ENCODE measurements at places on chromosomes 5 and 9.

DNA sequence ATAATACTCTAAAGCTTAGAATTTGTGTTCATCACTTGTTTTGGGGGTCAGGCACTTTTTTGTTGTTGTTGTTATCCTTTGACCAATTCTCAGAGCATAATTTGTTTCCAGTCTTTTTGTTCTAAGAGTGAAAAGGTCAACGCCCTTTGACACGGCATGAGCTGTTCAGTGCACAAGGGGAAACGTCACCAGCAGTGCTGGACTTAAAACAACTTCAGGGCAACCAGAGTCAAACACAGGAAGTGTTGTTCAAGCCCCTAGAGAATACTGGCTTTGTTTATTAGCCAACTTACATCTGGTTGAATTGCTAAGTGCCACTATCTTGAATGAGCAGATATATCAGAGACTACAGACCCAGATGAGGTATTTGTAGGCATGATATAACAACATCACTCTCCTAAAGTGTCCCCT is 368.9 kb downstream of the TMEM161B start:
- DNase-seq, result no peak

GRCh38 chr5:68007451-68007850 is 208.1 kb upstream of the PIK3R1 start:
- no peak for DNase-seq

DNA sequence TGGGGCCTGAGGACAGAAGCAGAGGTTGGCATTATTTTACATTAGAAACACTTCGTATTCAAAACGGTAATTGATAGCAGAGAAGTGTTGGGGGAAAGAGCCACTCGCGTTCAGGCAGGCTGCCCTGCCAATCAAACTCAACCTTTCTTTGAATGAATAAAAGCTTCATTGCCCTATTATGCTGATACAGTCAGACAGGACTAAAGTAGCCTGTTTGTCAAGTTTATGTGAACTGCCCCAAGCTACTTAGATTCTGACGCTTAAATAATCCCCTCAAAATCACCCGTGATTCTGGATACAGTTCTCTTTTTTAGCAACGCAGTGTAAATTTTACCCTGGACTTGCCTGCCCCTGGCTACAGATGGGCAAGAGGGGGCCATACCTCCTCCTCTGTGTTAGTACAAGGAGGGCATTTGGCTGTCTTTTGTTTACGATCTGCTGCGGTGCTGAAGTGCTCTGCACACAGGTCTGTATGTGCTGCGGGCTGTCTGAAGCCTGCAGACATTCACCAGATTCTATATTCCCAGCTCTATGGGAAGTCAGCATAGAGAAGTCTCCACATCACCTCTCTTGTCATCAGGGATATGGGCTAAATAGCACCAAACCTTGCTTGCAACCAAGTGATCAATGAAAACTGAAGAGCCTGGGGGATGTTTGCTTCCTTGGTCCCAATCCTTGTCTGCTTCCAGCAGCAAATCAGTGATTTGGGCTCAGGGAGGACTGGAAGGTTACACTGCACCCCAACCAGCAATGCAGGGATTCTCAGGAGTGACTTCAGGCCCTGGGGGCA is 218.4 kb downstream of the EBF1 start:
- no peak for DNase-seq

DNA sequence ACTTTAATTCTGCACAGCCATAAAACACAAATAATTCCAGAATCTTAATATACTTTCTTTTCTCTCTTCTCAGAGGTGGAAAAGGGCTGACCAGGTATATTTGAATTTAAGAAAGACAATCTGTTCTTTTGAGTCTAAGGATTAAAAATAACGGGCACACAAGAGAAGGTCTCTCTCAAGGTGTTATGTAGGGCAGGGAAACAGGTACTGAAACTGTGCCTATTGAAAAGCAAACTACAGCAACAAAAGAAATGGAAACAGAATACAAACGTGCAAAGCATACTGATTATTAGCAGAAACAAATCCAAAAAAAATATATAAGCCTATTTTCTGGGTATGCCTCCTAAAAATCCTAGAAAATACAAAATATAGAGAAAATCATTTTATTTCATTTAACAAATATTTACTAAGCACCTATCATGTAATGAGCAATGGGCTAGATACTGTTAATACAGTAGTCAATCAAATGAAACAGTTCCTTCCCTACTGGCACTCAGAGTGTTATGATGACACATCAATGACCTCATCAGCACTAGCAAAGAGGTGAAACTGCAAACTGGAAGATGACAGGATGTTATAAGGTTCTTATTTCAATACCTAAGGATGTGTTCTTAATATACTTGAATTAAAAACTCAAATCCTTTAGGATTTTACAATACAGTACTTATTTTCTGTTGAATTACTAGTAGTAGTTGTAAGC is 87.7 kb downstream of the AUH start:
- no peak for DNase-seq

- no peak for DNase-seq
Observed at GRCh38 chr9:79663300-79663699, 91.5 kb downstream of the TLE4 start.

GRCh38 chr9:4318741-4319140 is 18.9 kb upstream of the GLIS3 start:
- no peak for DNase-seq

GRCh38 chr5:10689391-10690081 is 71.5 kb downstream of the DAP start:
- DNase-seq, result peak; percentile 84

DNA sequence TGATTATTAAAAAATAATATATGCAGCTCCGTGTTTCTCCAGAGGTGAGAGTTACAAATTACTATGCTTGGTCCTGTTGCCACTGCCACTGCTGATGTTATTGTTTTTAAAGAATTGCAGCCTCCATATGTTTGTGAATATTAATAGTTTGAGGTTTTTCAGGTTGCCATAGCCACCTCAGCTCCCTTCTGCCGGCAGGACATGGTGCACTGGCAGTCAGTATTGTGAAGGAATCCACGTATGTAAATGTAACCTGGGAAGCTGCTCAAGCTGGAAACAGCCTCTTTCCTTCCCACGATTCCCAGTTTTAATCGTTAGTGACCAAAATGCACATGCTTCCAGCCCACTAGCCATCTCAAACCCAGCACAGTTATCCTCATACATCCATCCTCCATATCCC is 184.4 kb upstream of the CCNG1 start:
- no peak for DNase-seq

- DNase-seq, result no peak
Observed at GRCh38 chr9:130746434-130747212, 53.0 kb downstream of the EXOSC2 start.

GRCh38 chr9:31071606-31072286 is 1312.7 kb upstream of the ACO1 start:
- DNase-seq, result no peak

DNA sequence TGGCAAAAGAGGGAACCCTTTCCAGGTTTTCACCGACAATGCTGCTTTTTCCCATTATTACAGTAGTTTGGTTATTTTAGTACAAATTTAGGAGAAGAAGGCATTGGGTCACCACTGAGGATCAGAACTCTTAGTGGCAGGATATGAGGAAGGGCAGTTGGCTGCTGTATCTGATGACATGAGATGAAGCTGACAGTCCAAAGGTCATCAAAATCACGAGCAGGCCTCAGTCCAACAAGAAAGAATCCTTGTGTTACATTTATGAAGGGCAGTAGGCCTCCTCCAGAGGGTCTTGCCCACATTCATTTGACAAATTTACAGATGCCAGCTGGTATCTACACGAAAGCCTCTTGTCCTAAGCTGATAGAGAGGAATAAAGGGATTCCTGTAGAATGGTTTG is 49.5 kb upstream of the COL15A1 start:
- no peak for DNase-seq

GRCh38 chr9:2878701-2879100 is 34.8 kb upstream of the PUM3 start:
- DNase-seq, result no peak

- DNase-seq, result no peak
Observed at GRCh38 chr9:123065196-123065595, 31.7 kb downstream of the GPR21 start.

- no peak for DNase-seq
Observed at GRCh38 chr5:152638996-152639552, 234.0 kb upstream of the NMUR2 start.

DNA sequence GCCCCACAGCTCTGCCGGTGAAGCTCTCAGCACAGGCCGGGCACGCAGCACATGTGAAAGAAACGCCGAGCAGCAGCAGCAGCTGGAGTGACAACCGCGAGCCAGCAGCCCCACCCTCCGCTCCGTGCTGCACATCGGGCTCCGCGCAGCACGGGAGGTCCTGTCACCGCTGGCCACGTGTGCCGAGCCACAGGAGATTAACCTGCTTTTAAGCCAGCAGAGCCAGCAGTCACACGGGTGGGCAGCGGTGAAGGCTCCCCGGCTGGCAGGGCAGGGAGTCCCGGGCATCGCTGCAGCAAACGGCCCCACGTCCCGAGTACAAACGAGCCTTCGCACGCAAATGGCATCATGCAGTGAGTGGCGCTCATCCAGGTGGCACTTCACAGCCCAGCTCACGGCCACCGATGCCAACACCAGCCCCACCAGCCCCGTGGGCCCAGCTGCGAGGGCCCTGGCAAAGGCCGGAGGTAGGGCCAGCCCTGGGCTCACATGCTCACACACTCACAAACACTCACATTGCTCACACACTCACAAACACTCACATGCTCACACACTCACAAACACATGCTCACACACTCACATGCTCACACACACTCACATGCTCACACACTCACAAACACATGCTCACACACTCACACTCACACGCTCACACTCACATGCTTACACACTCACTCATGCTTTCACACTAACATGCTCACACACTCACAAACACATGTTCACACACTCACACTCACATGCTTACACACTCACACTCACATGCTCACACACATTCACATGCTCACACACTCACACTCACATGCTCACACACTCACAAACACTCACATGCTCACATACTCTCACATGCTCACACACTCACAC is 11.1 kb downstream of the CCDC187 start:
- no peak for DNase-seq

DNA sequence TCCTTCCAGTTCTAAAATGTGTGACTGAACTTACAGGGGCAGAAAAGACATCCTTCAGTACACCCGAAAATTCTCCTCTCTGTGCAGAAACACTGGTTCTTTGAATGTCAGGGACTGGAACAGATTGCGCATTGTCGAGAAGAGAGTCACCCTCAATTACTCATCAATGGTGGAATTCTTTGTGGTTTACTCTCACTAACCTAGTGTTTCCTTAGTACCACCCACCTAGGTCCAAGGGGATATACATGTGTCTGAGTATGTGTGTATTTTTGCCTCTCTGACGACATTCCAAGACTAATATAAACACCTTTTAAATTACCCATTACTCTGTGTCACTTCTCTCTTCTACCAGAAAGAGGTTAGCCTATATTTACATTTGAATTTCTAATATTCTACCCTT is 660.8 kb downstream of the TLE1 start:
- DNase-seq, result no peak

DNA sequence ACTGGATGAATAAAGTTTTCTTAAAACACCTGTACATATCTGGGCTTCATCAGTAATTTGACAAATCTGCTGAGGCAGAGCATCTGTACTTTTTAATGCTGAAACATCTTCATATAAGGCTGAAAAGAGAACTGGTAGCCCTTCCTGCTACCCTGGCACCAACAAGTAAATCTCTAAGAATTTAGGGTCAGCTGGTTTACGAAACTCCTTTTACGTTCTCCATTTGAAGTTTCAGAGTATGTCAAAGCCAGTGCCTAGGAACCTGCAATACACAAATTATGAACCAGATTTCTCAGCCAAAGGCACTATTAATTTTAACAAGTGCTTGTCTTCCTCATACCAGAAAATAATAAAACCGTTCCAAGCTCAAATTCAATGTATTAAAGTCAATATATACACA is 3.8 kb downstream of the ZFAND5 start:
- no peak for DNase-seq

DNA sequence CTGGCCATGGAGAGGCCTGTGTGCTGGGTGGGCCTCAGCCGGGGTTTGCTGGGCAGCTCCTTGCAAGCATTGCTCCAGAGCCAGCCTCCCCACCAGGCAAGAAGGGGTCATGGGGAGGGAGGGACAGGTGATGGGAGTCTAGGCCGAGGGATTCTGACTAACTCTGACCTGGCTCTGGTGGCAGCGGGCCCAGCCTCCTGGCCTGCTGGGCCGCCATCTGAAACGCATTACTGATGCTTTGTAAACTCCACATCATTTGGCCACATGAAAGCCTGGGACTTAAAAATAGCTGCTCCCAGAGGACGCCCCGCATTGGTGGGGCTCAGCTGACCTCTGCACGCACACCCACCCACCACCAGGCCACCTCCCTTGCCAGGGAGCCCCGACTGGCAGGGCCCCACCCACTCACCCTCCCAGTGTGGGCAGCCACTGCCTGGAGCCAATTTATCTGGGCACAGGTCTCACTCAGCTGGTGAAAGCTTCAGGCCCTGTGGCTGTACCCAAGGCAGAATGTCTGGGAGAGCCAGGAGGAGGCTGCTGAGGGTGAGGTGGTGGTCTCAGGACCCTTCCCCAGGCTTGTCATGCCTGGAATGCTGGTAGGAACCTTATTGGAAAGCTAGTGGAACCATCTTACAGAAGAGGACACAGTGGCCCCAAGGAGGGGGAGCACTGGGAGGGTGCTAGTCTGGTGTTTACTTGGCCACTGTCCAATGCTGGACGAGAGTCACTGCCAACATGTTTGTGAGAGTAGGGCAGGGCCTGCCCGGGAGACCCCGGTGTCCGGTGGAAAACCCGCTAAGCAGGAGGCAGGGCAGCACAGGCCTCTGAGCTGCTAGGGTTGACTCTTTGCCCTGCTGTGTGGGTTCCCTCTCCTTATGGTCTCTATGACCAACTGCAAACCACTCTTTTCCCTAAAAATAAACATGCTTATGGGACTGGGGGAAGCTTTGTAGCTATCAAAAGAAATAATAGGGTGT is 10.8 kb downstream of the TCF7 start:
- DNase-seq, result no peak

GRCh38 chr9:100126423-100126822 is 27.4 kb downstream of the INVS start:
- no peak for DNase-seq

- no peak for DNase-seq
Observed at GRCh38 chr5:159913501-159913900, 2.8 kb upstream of the ADRA1B start.

DNA sequence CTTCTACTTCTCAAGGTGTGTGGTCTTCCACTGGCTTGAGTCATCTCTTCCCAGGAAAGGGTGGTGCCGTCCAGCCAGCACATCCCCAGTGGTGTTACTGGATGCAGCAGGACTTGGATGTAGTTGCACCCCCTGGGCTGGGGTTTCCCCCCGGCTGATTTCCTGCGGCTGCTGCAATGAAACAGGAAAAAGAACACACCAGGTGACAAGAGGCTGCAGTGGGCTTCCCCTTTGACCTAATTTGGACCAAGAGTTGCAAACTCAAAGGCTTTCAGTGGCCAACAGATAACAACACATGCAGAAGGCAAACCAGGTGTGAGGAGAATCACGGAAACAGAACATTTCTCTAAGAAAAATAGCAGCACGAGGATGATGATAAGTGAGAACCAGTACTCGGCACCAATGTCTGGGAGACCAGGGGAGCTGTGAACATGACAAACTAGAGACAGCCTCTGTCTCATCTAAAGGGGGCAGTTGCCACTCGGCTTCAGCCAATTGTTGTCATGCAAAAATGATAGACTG is 83.7 kb downstream of the PDE6A start:
- DNase-seq, result peak; percentile 69

- no peak for DNase-seq
Observed at GRCh38 chr9:96163161-96163560, 138.8 kb downstream of the HSD17B3 start.

- no peak for DNase-seq
Observed at GRCh38 chr5:83554133-83554532, 82.6 kb downstream of the VCAN start.

All from H7 (cell line).